ENCODE measurements at places on chromosomes 5 and 9. TPM values are rescaled to one million over a fixed set of nuclear protein-coding genes. Genes with fewer than 3 reads are reported as not detected.

GRCh38 chr5:111603446-111603827 is 91.1 kb upstream of the STARD4 start:
- H3K4me3 ChIP-seq: no peak overlapping the region
- no peaks in the 10 kb centered on the region for H3K27me3 ChIP-seq
- H3K36me3 ChIP-seq: no peaks in the 10 kb centered on the region
- H3K27ac ChIP-seq: no peak overlapping the region
- H3K4me1 ChIP-seq: no peaks in the 10 kb centered on the region

GRCh38 chr5:120982351-120982750 is 518.3 kb downstream of the PRR16 start:
- no peak overlapping the region for H3K4me3 ChIP-seq
- H3K4me1 ChIP-seq: no peaks in the 10 kb centered on the region
- no peak overlapping the region for H3K27ac ChIP-seq
- H3K36me3 ChIP-seq: no peaks in the 10 kb centered on the region
- no peak for DNase-seq

MED7 gene
- 5.7 TPM for total RNA-seq

- no peak overlapping the region for H3K4me3 ChIP-seq
- no peak overlapping the region for H3K27ac ChIP-seq
- H3K4me1 ChIP-seq: no peaks in the 10 kb centered on the region
- no peaks in the 10 kb centered on the region for H3K27me3 ChIP-seq
Measured at GRCh38 chr5:180436275-180436674, 57.9 kb upstream of the CNOT6 start.

DNA sequence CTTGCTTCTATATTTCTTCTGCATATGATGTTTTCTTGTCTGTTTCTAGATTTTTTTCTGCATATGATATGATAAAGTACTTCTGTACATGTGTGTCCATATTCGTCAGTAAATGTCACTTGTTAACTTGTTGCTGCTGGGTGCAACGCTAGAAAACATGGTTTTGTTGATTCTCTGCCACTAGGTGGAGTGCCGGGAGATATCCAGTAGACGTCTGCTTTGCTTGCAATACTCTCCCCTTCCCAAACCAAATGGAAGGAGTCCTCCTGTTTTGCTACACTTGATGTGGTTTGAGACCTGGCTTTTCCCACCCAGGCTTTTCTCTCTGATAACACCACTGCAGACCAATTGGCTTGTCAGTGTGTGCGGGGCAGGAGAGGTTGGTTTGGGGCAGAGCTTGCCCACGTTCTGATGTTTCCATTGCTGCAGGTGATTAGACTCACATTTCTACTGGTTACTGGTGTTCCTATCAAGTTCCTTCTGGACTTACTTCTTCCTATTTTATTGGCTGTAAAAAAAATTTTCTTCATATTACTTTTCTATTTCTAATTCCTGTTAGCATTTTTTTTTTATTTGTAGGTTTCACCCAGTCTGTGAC is 900.0 kb upstream of the CDH10 start:
- H3K4me1 ChIP-seq: no peaks in the 10 kb centered on the region
- H3K27me3 ChIP-seq: no peaks in the 10 kb centered on the region
- H3K27ac ChIP-seq: no peak overlapping the region
- DNase-seq: no peak

- peaks cover 28% of the 10 kb centered on the region for H3K4me1 ChIP-seq
- peak overlapping the region; percentile 66 for H3K4me3 ChIP-seq
- DNase-seq: no peak
- no peaks in the 10 kb centered on the region for H3K27me3 ChIP-seq
Measured at GRCh38 chr5:157857816-157858526, 974 bp downstream of the CLINT1 start.

GAPT gene
- 0.16 TPM for total RNA-seq

DNA sequence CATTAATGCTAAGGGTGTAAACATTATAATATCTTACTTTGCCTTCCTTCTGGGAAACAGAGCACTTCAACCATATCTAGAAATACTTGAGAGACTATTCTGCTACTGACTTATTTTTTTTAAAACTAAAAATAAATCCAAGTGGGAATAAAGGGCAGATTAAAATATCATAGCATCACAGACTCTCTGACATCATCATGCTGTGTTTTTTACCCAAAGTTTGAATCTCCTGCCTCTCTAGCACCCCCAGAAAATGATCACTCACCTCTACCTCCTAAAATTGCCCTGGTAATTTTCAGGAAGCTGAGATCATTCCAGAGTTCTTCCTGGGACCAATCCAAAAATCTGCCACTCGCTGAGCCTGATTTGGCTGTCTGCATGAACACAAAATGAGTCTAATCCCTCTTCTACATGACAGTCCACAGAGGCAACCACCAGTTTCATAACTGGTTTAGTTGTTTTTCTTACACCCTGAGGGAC is 813.8 kb upstream of the DMAC1 start:
- no peaks in the 10 kb centered on the region for H3K4me1 ChIP-seq
- no peak overlapping the region for H3K27ac ChIP-seq
- H3K27me3 ChIP-seq: no peaks in the 10 kb centered on the region
- no peak overlapping the region for H3K4me3 ChIP-seq
- H3K36me3 ChIP-seq: no peaks in the 10 kb centered on the region

DNAJC21 gene
- 25.1 TPM for total RNA-seq

- no peaks in the 10 kb centered on the region for H3K27me3 ChIP-seq
- H3K4me3 ChIP-seq: no peak overlapping the region
- H3K27ac ChIP-seq: no peak overlapping the region
- H3K36me3 ChIP-seq: no peaks in the 10 kb centered on the region
Measured at GRCh38 chr5:15774632-15775031, 274.7 kb downstream of the FBXL7 start.

DNA sequence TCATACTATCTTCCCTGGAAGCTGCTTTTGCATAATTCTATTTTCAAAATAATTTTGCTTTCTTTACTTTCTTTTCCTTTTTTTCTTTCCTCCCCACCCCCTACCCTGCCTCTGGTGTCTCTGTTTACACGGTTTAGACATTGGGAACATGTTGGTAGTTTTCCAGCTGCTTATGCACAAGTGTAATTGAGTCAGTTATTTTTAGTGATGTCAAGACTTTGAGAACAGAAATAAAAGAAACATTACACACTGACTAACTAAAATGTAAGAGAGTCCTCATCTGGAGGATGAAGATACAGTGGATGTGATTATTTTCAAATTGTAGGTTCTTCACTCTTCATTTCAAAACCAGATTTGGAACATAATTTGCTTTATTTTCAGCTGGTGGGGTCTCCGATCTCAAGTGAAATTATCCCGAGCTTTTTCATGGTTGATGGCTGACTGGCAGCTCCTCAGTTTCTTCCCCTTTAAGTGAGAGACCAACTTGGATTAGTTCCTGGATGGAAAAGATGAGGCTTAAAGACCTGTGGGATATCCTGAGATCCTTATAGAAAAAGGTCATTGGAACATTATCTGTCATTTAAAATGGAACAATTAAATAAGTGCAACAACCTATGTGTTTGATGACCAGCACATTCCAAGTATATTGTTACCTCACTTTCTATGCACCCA is 154.4 kb upstream of the ZNF462 start:
- H3K27me3 ChIP-seq: no peaks in the 10 kb centered on the region
- no peaks in the 10 kb centered on the region for H3K36me3 ChIP-seq
- H3K4me1 ChIP-seq: no peaks in the 10 kb centered on the region
- H3K4me3 ChIP-seq: no peak overlapping the region
- no peak overlapping the region for H3K27ac ChIP-seq
- DNase-seq: no peak

DNA sequence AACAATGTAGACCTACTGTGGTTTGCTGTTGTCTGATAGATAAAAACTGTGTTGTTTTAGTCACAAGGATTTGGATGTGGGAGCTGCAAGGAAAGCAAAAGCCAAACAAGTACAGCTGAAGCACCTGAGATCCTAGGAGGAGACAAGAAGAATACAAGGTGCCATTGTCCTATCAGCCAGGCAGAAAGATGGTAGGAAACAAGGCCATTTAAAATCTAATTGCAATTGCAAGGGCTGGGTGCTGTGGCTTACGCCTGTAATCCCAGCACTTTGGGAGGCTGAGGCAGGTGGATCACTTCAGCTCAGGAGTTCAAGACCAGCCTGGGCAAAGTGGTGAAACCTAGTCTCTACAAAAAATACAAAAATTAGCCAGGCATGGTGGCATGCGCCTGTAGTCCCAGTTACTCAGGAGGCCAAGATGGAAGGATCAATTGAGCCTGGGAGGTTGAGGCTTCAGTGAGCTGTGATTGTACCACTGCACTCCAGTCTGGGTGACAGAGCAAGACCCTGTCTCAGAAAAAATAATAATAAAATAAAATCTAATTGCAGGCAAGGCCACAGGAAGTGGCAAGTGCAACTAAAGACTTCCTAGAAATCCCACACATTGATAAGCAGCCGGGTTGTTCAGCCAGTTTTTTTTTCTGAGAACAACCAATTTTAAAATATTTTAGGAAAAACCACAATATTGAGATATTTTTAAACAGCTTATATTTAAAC is 22.6 kb downstream of the DOCK8 start:
- no peaks in the 10 kb centered on the region for H3K27me3 ChIP-seq
- H3K36me3 ChIP-seq: no peaks in the 10 kb centered on the region
- H3K4me3 ChIP-seq: no peak overlapping the region
- H3K4me1 ChIP-seq: no peaks in the 10 kb centered on the region
- DNase-seq: no peak
- H3K27ac ChIP-seq: no peak overlapping the region

AGXT2 gene
- total RNA-seq: not detected

GRCh38 chr9:109252291-109252690 is 68.6 kb downstream of the EPB41L4B start:
- no peaks in the 10 kb centered on the region for H3K36me3 ChIP-seq
- H3K4me1 ChIP-seq: peaks cover 72% of the 10 kb centered on the region
- H3K27me3 ChIP-seq: no peaks in the 10 kb centered on the region
- peak overlapping the region; percentile 79 for H3K27ac ChIP-seq

- peak; percentile 73 for DNase-seq
- H3K4me1 ChIP-seq: no peaks in the 10 kb centered on the region
Measured at GRCh38 chr5:1027631-1028441, 19.2 kb downstream of the NKD2 start.

DNA sequence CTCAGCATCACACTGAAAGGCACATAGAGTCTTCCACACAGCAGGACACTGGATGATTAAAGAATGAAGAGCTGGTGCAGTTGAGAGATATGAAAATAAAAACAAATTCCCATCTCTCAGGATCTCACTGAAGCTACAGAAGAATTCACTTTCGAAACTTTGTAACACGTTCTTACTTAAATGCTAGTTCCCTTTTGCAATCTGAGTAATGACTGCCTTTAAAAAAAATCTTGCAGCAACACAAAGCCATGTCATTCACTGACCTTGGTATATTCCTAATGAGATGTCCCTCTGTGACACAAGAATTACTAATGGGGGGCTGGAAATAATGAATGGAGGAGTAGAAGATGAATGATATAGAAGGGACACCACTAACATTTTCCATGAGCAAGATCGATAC is 201.8 kb downstream of the GLIS3 start:
- H3K4me1 ChIP-seq: no peaks in the 10 kb centered on the region
- H3K4me3 ChIP-seq: no peak overlapping the region
- H3K27me3 ChIP-seq: no peaks in the 10 kb centered on the region
- no peak for DNase-seq
- peak overlapping the region; percentile 6 for H3K27ac ChIP-seq

DNA sequence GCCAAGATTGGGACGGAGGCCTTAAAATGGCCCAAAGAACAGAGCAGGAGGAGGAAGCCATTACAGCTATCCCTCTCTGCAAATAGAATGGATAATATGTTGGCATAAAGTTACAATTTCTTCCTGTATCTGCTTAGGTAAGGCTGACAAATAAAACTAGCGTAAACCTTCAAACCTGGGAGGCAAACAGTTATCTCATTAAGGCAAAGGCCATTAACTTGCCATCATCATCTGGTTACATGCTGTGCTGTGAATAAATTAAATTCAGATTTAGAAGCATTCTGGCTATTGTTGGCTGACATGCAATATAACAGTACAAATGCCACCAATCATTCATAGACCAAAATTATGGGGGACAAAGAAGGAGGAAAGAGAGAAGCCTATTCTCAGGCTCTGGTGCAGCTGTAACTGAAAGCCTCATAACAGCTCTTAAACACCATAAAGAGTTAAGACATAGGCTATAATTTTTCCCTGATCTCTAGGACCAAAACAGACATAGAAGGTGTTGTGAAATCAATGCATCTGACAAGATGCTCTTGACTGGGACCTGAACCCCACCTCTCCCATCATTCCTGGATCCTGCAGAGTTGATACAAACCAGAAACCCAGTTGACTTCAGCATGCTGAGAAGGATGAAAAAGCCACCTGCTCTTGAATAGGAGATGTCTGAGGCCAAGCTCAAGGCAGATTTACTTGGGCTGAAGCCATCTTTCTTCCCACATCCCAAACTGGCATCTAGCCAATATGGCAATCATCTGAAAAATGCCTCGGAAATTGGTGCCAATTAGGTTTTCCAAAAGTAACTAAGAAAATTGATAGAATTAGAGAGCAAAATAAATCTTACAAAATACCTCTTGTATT is 62.5 kb downstream of the PLCXD3 start:
- H3K36me3 ChIP-seq: no peaks in the 10 kb centered on the region
- DNase-seq: no peak
- no peaks in the 10 kb centered on the region for H3K27me3 ChIP-seq
- H3K27ac ChIP-seq: no peak overlapping the region
- no peak overlapping the region for H3K4me3 ChIP-seq
- no peaks in the 10 kb centered on the region for H3K4me1 ChIP-seq

DNA sequence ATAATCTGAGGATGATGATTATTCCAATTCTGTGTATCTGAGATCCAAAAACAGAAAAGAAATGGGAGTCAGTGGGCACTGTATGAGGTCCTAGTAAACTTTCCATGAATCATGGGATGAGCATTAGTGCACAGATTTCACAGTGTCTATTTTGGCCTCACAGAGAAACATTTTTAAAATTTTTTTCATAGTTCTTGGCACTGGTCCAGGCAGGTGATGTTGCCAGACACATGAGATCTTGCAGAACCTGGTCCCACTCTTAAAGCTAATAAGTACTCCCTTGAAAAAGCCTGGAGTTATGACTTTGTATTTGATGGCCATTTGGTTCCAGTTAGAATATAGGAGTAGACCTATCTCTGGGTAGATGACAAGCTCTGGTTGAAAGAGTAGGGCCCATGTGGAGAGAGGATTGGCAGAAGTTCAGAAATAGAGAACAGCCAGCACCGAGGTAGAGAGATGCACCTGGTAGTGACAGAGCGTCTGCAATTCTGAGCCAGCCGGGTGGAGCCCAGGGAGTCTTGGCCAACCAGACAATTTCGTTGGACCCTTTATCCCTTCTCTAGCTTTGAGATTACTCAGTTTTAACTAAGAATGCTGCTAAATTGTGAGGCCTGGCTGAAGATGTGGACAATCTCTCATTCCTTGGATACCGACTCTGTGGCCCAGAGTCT is 6.3 kb upstream of the TNFSF15 start:
- H3K4me1 ChIP-seq: no peaks in the 10 kb centered on the region
- H3K27ac ChIP-seq: no peak overlapping the region
- H3K4me3 ChIP-seq: no peak overlapping the region
- no peaks in the 10 kb centered on the region for H3K36me3 ChIP-seq

- no peaks in the 10 kb centered on the region for H3K36me3 ChIP-seq
- no peak overlapping the region for H3K4me3 ChIP-seq
- no peaks in the 10 kb centered on the region for H3K4me1 ChIP-seq
- no peak for DNase-seq
- no peaks in the 10 kb centered on the region for H3K27me3 ChIP-seq
Measured at GRCh38 chr9:92954049-92954861, 6.9 kb downstream of the FGD3 start.

- no peaks in the 10 kb centered on the region for H3K4me1 ChIP-seq
- H3K4me3 ChIP-seq: no peak overlapping the region
- no peaks in the 10 kb centered on the region for H3K36me3 ChIP-seq
- DNase-seq: no peak
- H3K27ac ChIP-seq: no peak overlapping the region
Measured at GRCh38 chr5:23419115-23419514, 88.3 kb upstream of the PRDM9 start.

GRCh38 chr5:178993955-178994579 is 1.1 kb downstream of the GRM6 start:
- H3K4me1 ChIP-seq: no peaks in the 10 kb centered on the region
- no peaks in the 10 kb centered on the region for H3K36me3 ChIP-seq
- H3K27me3 ChIP-seq: no peaks in the 10 kb centered on the region
- no peak overlapping the region for H3K27ac ChIP-seq
- H3K4me3 ChIP-seq: no peak overlapping the region
- DNase-seq: no peak

Data from pancreas (tissue), 10 donors.